Esophagus squamous epithelium (tissue), 5 donors: ENCODE measurements at places on chromosomes 6 and 20. TPM values are rescaled to one million over a fixed set of nuclear protein-coding genes. Genes with fewer than 3 reads are reported as not detected.

GRCh38 chr6:34172961-34173775 is 27.3 kb upstream of the GRM4 start:
- no peak for DNase-seq

DNA sequence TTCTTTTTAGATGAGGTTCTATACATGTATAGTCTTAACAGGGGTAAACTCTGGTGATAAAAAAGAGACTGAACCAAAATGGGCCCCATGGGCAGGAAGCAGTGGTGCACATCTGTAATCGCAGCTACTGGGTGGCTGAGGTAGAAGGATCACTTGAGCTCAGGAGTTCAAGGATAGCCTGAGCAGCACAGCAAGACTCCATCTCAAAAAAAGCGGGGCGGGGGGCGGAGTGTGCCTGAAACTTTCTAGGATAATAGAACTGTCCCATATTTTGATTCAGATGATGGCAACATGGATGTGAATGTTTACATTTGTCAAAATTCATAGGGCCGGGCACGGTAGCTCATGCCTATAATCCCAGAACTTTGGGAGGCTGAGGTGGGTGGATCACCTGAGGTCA is 48.8 kb upstream of the TAF8 start:
- DNase-seq = no peak

DNA sequence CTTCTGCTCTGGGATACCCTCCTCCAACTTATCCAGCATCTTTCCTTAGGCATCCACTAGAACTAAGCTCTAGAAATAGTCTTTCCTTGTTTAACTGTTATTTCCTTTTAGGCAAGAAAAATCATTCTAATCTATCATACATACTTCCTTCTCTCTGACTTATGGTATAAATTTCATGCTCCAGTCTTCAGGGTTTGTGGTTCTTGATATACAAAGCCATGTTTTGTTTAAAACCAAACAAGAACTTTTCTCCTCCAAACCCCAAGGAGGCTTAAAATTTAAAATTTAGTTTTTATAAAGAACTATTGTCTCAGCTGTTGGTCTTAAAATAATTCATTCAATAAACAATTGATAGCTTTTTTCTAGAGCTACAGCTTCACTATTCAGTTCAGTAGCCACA is 77.2 kb downstream of the CD164 start:
- DNase-seq = no peak

DNA sequence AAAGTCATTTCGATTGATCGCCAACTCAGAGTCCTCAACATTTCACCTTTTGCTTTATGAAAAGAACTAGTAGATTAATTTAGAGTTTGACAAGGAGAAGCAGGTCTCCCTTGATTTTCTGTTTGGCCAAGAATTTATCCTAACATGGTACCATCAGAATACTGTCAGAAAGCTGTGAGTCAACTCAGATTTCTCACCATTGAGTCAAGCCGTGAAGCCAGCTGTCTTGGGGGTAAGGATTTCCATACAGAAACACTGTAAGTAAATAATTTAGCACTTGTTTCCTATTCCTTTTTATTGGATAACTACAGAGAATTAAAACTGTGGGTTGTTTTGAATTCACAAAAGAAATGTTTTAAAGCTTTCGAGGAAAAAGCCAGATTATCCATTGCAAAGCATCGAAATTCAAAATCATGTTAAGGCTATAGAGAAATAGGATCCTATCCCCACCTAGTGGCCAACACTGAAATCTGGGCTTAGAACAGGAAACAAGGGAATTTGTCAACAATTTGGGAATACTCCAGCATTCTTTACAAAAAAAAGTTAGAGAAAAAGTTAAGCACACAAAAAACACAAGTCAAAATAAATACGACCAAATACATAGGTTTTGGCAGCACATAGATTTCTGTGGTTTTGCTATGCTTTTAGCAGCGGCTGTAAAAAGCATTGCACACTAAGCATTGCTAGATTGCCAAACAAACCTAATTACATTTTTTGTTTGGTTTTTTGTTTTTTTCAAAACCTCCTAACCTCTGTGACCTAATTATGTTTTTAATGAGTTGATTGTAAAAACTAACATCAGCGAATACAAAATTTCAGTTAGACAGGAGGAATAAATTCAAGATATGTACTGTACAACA is 44.2 kb downstream of the COL11A2 start:
- no peak for DNase-seq

DNA sequence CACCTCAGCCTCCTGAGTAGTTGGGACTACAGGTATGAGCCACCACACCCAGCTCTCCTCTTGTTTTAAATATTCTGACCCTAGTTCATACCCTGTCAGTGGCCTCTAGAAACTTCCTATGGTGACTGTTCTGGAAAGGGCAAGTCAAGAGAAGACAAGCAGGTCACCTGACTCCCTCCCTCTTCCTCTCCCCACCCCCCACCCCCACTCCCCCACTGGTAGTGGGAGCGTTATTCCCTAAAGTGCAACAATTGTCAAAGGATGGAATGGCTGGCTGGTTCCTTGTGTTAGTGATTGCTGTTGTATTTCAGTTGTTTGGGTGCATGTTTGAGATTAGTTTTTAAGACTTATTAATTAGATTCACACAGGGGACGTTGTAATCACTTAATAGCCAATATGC is 136.1 kb downstream of the CARMIL1 start:
- no peak for DNase-seq

- no peak for DNase-seq
Measured at GRCh38 chr6:124792386-124792785, 169.9 kb upstream of the RNF217 start.

DNA sequence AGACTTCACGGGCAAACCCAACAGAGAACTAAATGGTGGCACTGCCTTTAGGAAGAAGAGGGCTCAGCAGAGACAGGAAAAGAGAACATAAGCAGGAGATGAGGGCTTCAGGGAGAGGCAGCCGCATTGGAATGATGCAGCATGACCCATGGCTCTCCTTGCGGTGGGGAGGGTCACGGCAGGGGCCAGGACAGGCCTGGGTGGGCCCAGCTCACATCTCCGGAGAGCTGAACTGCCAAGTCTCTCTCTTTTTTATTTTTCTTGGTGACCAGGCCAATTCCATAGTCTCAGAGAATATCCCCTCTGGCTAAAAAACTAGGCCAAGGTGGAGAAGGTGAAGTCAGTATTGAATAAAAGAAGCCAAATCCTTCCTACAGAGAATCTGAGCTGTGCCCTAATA is 77.5 kb upstream of the TRAF3IP2 start:
- no peak for DNase-seq

CFAP61 gene
- 0.38 TPM for total RNA-seq

BAK1 gene
- total RNA-seq = 26.2 TPM

COX7A2 gene
- total RNA-seq = 530 TPM

FNDC11 gene
- not detected for total RNA-seq

MYL9 gene
- total RNA-seq = 313 TPM

MDFI gene
- total RNA-seq = 105 TPM
